ENCODE measurements at places on chromosomes 3 and 15. TPM values are rescaled to one million over a fixed set of nuclear protein-coding genes. Genes with fewer than 3 reads are reported as not detected.

DNA sequence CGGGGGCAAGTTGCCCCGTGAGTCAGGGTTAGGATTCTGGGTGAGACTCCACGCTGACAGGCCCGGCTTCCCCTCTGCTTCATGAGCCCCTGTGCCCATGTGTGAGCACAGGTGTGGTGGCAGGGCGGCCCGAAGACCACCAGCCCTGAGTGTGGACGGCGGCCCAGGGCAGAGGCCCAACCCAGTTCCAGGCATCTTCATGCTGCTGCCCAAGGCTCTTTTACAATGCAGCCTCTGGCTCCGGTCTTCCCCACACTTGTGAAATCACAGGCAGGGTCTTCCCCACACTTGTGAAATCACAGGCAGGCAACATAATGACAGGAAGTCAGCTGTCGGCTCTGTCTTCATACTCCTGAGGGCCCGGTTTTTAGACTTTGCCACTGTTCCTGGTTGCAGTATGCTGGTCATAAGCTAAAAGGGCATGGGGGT, 78.8 kb downstream of the AAGAB start:
- DNase-seq, result peak; percentile 58

DNA sequence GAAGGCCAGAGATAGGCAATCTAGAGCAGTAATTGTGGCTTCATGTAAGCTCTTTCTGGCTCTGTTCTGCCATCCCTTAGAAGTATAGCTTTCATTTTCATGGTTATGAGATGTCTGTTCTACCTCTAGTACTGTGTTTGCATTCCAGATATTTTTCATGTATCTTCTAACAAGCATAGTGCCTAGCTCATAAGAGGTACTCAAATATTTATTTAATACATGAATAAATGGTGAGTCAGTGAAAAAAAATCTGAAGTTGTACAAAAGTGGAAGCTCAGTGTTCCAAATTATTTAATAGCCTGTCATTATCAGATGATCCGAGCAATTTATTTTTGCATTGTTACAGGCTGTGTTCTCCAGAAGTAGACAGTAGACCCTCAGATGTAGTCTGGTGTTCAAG, 64.3 kb downstream of the OXSM start:
- no peak for DNase-seq

GRCh38 chr15:33132722-33133345, 61.7 kb downstream of the FMN1 start:
- DNase-seq, result no peak

GRCh38 chr3:88991496-88991895, 115.9 kb upstream of the EPHA3 start:
- no peak for DNase-seq

- no peak for DNase-seq
Observed at GRCh38 chr3:21573291-21573690, 177.7 kb downstream of the ZNF385D start.

GRCh38 chr3:45269952-45270351, 43.9 kb upstream of the TMEM158 start:
- DNase-seq, result no peak

DNA sequence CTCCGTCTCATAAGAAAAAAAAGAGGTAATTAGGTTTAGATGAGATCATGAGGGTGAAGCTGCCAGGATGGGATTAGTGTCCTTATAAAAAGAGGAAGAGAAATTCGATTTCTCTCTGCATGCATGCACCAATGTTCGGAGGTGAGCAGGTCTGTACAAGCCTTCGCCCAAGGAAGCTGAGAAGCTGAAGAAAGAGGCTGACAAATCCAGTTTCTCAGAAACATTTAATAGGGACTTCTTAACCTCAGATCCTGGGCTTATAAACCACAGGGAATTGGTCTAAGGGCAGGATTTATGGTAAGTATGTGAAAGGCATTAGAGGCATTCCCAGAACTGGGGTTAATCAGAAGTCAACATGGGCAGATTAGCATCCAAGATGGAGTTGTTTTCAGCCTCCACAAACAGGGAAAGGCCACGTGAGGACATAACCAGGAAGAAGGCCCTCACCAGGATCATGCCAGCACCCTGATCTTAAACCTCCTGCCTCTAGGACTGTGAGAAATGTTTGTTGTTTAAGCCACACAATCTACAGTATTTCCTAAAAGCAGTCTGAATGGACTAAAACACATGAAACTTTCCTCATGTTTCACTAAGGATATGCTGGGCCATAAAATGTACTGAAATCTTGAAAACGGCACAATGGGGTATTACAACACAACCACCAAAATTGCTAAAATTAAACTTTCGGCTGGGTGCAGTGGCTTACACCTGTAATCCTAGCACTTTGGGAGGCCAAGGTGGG, 11.3 kb downstream of the SHISA5 start:
- peak; percentile 35 for DNase-seq

DNA sequence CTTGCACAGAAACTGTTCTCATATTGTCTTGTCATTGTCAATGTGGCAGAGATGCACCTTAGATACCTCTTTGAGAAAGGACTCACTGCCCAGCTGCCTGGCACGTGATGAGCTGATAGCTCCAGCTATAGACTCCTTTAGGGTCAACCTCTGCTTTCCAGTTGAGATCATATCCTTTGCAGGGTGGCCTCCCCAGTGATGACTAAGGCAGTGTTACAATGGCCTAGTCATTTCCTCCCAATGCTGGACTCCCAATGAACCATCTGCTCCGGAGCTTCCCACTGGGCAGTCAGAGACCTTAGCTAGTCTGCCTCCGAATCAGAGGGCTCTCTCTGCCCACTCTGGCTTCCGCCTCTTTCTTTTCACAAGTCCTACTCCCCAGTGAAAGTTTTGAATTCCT, 79.5 kb downstream of the CHRD start:
- DNase-seq, result peak; percentile 9

- no peak for DNase-seq
Observed at GRCh38 chr15:33453761-33454160, 143.0 kb downstream of the RYR3 start.

Gene UBAP1L
- total RNA-seq, result 1.8 TPM

Gene TUSC7
- not detected for total RNA-seq

Gene GPR176
- 10.1 TPM for total RNA-seq

Gene MYRIP
- total RNA-seq, result 8.8 TPM

Gene ATP2B2
- total RNA-seq, result 0.37 TPM

Gene SAMD7
- total RNA-seq, result not detected
